Fibroblast of skin of left biceps (primary cell): ENCODE measurements at places on chromosomes 13 and 19.

- no peak for DNase-seq
These were observed 10.2 kb downstream of the ANGPTL4 start for GRCh38 chr19:8373867-8374813.

GRCh38 chr19:5621945-5622464 is 571 bp downstream of the SAFB2 start:
- DNase-seq: no peak

DNA sequence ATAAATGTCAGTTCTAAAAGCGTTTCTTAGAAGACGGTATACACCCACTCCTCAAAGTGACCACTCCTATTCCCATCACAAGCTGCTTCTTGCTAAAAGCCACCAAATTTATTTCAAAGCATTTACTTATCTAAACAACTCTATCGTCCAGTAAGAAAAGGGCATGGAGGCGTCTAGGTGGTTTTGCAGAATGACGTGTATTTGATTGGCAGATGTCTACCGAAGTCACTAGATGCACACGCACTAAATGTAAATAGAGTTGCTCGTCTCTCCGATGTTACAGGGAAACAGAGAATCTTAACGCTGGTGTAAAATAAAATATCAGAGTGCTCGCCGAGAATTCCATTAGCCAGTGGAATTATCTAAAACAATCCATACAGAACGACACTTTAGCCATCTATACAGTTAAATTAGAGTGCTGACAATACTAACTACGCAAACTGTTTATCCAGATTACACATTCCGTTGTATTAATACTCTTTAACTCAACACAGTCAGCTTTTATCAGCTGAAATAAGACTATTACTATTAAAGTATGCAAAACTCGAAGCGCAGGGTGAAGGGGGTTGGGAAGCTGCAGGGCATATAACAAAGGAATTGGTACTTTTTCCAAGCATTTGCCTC is 1.9 kb downstream of the KLF12 start:
- DNase-seq: no peak

DNA sequence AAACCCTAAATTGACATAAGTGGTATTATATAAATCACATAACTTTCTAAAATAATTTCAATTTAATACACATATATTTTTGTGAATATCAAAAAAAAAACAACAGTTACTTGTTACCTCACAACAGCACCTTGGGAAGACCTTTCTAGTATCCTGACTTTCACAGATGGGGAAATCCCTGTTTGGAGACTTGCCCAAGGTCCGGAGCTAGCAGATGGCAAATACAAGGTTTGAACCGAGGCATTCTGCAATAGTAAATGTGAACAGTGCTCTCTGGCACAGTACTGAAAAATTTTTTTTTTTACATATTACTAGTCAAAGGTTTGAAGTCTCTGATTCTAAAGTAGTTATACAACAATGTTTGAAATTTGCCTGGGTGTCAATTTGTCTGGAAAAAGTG is 104.5 kb downstream of the SUCLA2 start:
- DNase-seq: no peak

DNA sequence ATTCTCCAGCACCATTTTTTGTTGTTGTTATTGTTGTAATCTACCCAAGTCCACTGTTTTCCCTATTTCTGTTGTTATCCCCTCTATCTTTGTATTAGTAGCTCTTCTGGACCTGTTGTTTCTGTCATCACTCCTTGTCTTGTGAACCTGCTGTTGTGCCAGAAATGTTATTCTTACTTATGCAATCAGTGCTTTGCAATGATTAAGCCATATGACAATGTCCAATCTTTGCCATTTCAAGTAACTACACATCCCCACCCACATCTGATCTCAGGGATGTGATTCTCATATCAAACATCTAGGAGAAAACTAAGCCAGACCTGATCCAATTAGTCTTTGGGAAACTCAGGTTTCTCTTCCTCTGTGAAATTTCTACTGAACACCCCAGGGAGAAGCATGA is 472.6 kb upstream of the KLHL1 start:
- no peak for DNase-seq

- no peak for DNase-seq
These were observed 21.4 kb downstream of the ANKRD27 start for GRCh38 chr19:32653599-32653915.

GRCh38 chr13:27375686-27376326 is 48.6 kb upstream of the GTF3A start:
- DNase-seq: peak; percentile 36

DNA sequence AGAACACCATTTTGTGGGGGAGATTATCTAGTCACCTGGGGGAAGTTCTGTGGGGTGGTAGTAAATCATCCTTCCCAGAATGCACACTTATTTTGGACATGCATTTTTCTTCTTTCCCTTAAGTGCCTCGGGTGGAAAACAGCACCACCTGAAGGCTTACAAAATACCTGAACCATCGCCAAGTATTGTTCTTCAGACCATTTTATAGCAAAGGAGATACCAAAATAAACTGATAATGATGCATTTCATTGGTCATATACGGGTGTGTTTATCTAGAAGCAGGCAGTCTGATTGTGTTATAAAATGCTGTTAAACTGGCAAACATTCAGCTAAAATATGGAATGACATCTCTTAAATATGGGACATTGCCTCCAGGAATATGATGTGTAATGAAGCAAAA is 1034.7 kb downstream of the SLITRK1 start:
- no peak for DNase-seq

DNA sequence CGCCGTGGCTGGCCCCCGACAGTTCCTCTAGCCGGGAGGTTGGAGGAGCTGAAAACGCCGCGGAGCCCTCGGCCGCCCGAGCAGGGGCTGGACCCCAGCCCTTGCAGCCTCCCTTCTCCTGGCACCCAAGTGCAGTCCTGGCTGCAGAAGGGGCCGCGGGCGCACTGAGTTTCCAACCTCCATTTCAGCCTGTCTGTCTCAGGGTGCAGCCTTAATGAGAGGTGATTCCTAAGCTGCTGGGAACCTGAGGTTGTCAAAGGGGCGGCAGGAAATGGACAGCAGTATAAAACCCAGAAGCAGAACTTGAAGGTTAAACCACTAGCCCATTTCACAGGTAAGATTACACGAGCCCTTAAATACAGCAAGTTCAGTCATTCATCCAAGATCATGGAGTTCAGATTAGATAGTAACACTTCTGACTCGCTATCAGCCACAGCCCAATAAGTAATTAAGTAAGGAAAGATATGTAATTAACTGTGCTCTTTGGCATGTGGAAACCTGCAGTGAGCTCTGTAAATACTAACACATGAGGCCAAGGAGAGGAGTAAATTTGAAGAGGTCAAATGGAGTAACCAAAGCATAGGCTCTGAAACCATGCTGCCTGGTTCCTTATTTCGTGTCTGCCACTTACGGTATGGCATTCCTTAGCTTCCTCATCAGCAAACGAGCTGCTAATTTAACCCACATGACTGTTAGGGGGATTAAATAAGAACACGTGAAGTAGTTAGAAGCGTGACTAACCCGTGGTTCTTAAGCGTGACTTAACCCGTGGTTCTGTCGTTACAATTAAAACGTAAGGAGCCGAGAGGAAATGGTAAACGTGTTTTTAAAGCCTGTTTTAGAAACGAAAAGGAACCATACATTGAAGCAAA is 686 bp downstream of the SETDB2 start:
- peak; percentile 47 for DNase-seq
